ENCODE measurements at places on chromosomes 3 and 15. TPM values are rescaled to one million over a fixed set of nuclear protein-coding genes. Genes with fewer than 3 reads are reported as not detected.

TM6SF1 gene
- 2.0 TPM for total RNA-seq

CYP1A2 gene
- not detected for total RNA-seq

ARRDC4 gene
- 7.7 TPM for total RNA-seq

P3H2 gene
- 2.6 TPM for total RNA-seq

FGF12 gene
- total RNA-seq, result not detected

TUSC7 gene
- total RNA-seq, result not detected

DHX36 gene
- total RNA-seq, result 34.8 TPM

PRICKLE2 gene
- total RNA-seq, result 34.5 TPM

IL5RA gene
- total RNA-seq, result under 0.01 TPM

TMEM207 gene
- not detected for total RNA-seq

SPINK8 gene
- total RNA-seq, result not detected

CFAP92 gene
- under 0.01 TPM for total RNA-seq

CLDN1 gene
- 0.17 TPM for total RNA-seq

ABHD6 gene
- total RNA-seq, result 3.7 TPM

MRAS gene
- 29.1 TPM for total RNA-seq
